ENCODE measurements at places on chromosomes 1 and 21. TPM values are rescaled to one million over a fixed set of nuclear protein-coding genes. Genes with fewer than 3 reads are reported as not detected.

DNA sequence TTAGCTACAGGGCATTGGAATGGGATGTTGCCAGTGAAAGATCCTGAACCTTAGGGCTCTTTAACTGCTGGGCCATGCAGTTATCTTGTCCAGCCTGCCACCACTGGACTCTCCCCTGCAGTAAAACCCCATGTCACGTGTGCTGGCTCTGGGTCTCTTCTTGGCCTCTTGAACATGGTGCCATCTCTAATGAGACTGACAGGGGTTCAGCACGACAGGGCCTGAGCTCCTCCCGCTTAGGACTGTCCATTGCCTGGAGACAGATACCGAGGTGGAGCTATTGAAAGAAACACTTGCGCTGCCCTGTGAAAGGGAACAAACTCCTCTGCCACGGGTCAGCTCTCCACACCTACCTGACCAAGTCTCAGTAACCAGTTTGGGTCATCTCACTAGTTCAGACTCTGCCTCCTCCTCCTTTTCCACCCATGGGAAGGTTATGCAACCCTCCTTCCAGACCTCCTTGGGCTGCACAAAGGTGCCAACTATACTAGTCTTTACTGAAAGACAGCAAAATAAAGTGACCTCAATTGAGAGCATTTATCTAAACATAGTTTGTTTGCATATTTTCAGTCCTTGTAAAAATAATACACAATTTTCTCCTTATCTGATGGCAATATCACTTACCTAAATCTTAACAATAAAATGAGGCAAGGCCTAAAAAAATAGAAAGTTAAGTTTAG is 66.0 kb downstream of the GNG12 start:
- DNase-seq, result no peak

- no peak for DNase-seq
These were observed 6.7 kb upstream of the IGSF8 start for GRCh38 chr1:160105155-160105554.

Gene C1orf94
- not detected for total RNA-seq

GRCh38 chr1:229786974-229787610 is 161.0 kb downstream of the URB2 start:
- DNase-seq, result no peak

All from gastrocnemius medialis (tissue), 4 donors.